ENCODE measurements at places on chromosomes 6 and 20. TPM values are rescaled to one million over a fixed set of nuclear protein-coding genes. Genes with fewer than 3 reads are reported as not detected.

DNA sequence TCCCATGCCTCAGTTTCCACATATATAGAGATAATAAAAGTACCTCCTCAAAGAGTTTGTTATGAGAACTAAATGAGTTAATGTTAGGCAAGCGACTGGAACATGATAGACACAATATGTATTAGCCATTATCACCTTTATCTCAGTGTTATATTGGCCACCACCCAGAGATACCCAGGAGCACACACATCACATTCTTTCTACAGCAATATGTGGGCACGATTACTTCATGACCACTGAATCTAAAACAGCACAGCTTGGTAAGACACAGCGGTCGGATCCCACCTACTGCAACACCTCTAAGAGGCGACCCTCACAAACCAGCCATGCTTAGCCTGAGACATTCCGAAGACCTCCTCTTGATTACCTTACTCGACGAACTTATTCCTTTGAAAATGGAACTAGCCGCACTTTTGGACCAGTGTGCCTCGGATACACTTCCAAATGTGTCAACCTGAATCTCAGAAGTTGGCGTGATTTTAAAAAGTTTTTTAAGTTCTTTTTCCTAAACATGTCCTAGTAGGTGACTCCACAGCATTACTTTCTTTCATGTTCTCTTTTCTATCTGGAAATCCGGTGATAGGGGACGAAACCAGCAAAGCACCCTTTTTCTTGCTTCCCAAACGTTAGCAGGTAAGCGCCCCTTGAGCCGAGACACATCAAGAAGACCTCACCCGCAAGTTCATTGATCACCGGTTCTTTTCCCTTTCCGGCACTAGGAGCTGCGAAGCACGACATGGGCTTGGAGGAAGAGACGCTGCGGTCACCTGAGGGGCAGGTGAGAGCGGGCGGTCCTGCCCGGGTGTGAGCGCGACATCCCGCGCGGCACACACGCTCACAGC, 923 bp downstream of the GMDS start:
- DNase-seq: no peak

DNA sequence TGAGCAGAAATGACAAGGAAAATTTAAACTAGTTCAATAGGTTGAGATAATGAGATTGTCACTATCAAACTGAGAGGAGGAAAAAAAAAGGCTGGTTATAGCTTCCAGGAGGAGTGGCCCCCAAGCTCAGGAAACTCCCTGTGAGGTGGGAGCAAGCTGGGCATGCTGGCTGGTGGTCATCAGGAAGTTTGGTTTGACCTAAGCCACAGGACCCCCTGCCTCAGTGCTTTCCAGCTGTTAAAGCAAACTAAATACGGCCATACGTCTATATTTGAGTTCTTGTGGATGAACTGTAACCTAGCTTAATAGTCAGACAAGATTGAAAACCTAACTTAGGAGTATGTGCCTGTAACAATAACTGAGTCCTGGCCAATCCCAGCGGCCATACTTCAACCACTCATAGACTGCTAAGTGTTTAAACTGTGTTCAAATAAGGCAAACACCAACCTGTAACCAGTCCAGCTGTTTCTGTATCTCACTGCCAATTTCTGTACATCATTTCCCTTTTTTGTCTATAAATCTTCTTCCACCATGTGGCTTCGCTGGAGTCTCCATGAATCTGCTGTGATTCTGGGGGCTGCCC, 24.6 kb upstream of the ZBTB24 start:
- no peak for DNase-seq

DNA sequence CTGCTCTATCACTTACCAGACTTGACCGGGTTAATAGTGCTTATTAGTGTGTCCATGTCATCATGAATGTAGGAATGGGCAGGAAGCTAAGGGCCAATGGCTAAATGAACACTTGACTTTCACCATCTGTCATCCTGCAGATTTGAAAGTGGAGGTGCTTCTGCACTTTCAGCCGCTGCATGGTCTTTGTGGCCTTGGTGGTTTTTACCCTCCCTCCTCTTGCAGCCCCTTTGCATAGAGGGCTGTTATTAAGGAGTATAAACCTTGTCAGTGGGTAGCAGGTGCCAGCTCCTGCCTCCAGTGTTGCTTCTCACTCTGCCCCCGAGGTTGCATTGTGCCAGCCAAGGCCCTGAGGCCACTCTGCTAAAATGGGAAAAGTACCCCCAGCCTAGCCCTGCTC, 122.2 kb upstream of the TNFAIP3 start:
- DNase-seq: no peak

DNA sequence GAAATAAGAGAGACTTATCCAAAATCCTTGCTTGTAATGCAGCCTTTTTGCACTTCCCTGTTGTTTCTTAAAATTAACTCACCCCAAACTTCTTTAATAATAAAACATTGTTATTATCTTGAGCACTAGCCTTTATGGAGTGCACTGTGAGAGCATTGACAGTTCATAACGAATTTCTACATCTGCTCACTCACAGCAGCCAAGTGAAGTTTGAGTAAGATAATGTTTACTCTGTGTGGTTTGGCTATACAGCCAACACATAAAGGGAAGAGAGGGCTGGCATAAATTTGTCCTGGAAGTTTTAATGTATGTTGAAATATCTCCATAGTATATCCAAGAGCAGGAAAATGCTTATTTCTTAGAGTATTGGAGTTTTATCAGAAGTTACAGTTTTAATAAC, 227.9 kb downstream of the FRK start:
- DNase-seq: no peak

DNA sequence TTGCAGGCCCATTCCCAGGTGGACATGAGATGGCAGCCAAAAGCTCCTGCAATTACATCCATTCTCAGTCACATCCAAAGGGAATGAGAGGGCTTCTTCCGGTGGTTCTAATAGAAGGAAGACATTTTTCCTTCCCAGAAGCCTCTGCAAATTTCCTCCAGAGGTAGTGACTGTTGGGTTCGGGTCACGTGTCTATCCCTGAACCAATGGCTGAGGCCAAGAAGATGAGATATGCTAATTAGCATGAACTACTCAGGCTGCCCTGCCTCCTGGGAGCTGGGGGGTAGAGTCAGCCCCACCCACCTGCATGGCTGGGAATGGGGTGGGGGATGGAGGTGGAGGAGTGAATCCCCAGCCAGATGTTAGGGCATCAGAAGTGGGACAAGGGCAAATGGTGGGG, 61.3 kb upstream of the IYD start:
- no peak for DNase-seq

DNA sequence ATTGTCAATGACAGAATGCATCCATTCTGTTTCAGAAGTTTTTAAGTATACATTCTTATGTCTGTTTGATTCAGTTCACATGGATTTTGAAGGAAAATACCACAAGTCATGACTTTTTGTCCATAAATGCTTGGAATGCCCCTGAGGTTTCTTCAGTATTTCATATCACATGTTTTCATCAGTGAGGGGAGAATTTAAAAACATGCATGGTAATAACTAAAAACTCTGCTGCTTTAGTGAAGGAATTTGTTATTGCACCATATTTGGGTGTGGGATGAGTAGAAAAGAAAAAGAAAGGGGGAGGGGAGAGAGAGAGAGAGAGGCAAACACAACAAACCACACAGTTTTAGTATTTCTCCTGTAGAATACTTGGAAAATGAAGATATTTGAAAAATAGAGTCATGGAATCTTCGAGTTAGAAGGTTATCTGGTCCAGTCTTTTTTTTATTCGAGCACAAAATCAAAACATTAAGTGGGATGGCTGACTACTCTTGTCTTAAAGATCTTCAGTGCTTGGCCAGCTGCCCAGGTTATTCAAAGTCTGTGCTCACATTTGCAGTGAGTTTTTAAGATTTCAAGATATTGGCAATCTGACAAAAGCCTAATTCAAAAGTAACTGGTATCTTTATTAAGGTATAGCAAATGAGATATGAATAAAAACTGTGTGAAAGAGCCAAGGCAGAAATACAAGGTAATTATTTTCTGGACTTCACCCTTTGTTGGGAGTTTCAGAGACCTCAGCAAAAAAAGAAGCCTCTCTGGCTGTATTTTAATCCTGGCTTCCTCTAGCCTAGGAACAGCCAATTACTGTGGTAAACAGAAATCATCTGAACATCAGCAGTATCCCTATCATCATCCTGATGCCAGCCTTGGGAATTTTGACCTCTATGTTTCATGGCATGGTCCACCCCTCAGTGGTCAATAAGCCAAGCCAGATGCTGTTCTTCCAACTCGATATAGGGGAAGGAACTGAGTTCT, 687.9 kb upstream of the CITED2 start:
- DNase-seq: peak; percentile 25

GRCh38 chr6:129031051-129031599, 148.2 kb downstream of the LAMA2 start:
- DNase-seq: peak; percentile 38

The CD109 gene
- 13.4 TPM for polyA plus RNA-seq

Measured in right renal pelvis (tissue), 4 donors.